Neural progenitor cell (in vitro differentiated cells): ENCODE measurements at places on chromosomes 1 and 21. TPM values are rescaled to one million over a fixed set of nuclear protein-coding genes. Genes with fewer than 3 reads are reported as not detected.
A peak's percentile ranks its signal among the peaks of the same experiment; 100 is the strongest.

Gene FCN3
- not detected in 2 replicates for total RNA-seq

GRCh38 chr1:45929257-45929687 lies 125.9 kb downstream of the MAST2 start:
- DNase-seq, result peak; percentile 20
- H3K36me3 ChIP-seq, result no peaks in the 10 kb centered on the region
- H3K27ac ChIP-seq, result no peak overlapping the region
- H3K27me3 ChIP-seq, result peaks cover 5% of the 10 kb centered on the region

Gene TCEA3
- 0.53 and 0.54 TPM in 2 replicates for total RNA-seq

DNA sequence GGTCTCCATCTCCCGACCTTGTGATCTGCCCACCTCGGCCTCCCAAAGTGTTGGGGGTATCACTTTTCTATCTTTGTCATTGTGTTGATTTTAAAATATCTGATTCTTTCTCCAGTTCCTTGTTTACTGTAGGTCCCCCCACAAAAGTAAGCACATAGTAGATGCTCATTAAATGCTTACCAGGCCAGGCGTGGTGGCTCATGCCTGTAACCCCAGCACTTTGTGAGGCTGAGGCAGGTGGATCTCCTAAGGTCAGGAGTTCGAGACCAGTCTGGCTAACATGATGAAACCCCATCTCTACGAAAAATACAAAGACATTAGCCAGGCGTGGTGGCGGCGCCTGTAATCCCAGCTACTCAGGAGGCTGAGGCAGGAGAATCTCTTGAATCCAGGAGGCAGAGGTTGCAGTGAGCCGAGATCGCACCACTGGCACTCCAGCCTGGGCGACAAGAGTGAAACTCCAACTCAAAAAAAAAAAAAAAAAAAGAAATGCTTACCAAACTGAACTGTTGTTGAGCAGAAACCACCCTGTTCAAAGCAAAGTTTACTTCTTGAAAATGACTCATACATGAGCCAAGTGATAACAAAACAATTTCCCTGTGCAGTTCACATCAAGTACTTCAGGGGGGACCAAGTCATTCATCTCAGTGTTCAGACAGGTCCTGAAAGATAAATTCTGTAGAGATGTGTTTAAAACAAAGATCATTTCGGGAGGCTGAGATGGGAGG lies 24.3 kb upstream of the NID1 start:
- no peaks in the 10 kb centered on the region for H3K4me1 ChIP-seq
- no peaks in the 10 kb centered on the region for H3K27me3 ChIP-seq
- H3K36me3 ChIP-seq, result no peaks in the 10 kb centered on the region
- no peak overlapping the region for H3K27ac ChIP-seq
- no peak for DNase-seq

DNA sequence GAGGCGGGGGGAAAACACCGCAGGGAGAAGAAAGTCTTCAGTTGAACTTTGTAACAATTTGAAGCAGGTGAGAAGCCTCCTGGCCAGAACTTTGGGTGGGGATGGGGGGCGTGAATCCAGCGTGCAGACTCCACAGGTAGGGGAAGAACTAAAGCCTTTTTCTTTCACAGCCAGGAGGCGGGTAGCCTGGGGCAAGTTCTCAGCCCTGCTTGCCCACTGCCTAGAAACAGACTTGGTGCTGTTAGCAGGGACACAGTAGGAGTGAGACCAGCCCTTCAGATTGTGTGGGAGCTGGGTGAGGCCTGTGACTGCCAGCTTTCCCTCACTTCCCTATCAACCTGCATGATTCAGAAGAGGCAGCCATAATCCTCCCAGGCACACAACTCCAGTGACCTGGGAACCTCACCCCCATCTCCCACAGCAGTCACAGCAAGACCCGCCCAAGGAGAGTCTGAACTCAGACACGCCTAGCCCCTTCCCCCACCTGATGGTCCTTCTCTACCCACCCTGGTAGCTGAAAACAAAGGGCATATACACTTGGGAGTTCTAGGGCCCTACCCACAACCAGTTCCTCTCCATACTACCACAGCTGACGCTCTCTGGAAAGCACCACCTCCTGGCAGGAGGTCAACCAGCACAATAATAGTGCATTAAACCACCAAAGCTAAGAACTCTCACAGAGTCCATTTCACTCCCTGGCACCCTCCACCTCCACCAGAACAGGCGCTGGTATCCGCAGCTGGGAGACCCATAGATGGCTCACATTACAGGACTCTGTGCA lies 83.5 kb upstream of the CDC42BPA start:
- H3K27ac ChIP-seq, result no peak overlapping the region
- no peaks in the 10 kb centered on the region for H3K27me3 ChIP-seq
- no peaks in the 10 kb centered on the region for H3K4me1 ChIP-seq
- no peaks in the 10 kb centered on the region for H3K36me3 ChIP-seq
- no peak overlapping the region for H3K4me3 ChIP-seq
- DNase-seq, result no peak

Gene TLR5
- total RNA-seq, result 0.30 and 0.68 TPM in 2 replicates

Gene EFNA1
- total RNA-seq, result 0.34 and 0.65 TPM in 2 replicates

Gene SLAMF6
- not detected in 2 replicates for total RNA-seq

- no peaks in the 10 kb centered on the region for H3K36me3 ChIP-seq
- H3K4me1 ChIP-seq, result peaks cover 5% of the 10 kb centered on the region
- H3K27me3 ChIP-seq, result no peaks in the 10 kb centered on the region
- H3K4me3 ChIP-seq, result no peak overlapping the region
Observed at GRCh38 chr1:232940262-232940661, 10.1 kb upstream of the NTPCR start.

GRCh38 chr21:43211072-43211759 lies 42.4 kb downstream of the CRYAA start:
- peak; percentile 60 for DNase-seq
- no peaks in the 10 kb centered on the region for H3K27me3 ChIP-seq
- H3K4me3 ChIP-seq, result no peak overlapping the region
- H3K36me3 ChIP-seq, result no peaks in the 10 kb centered on the region
- H3K27ac ChIP-seq, result no peak overlapping the region
- H3K4me1 ChIP-seq, result no peaks in the 10 kb centered on the region

GRCh38 chr1:8202182-8202905 lies 115.6 kb upstream of the SLC45A1 start:
- peak; percentile 47 for DNase-seq
- H3K27ac ChIP-seq, result no peak overlapping the region
- no peak overlapping the region for H3K4me3 ChIP-seq
- no peaks in the 10 kb centered on the region for H3K27me3 ChIP-seq

- H3K36me3 ChIP-seq, result no peaks in the 10 kb centered on the region
- peaks cover 70% of the 10 kb centered on the region for H3K27me3 ChIP-seq
- no peak within 1 kb of the TSS for H3K27ac ChIP-seq
Observed at GRCh38 chr1:237041795-237042525, at the start of gene RYR2. TSS of gene RYR2 (plus strand) at chr1:237042184. CDS start at chr1:237042522, 338 bp downstream.

- H3K4me3 ChIP-seq, result no peak overlapping the region
- H3K27ac ChIP-seq, result no peak overlapping the region
- H3K27me3 ChIP-seq, result no peaks in the 10 kb centered on the region
- H3K36me3 ChIP-seq, result no peaks in the 10 kb centered on the region
Observed at GRCh38 chr1:40897513-40897912, 35.4 kb upstream of the CITED4 start.

GRCh38 chr21:33359446-33359845 lies 34.7 kb downstream of the IFNAR1 start:
- no peak overlapping the region for H3K4me3 ChIP-seq
- H3K4me1 ChIP-seq, result no peaks in the 10 kb centered on the region
- H3K27me3 ChIP-seq, result no peaks in the 10 kb centered on the region
- no peak overlapping the region for H3K27ac ChIP-seq
- no peak for DNase-seq

Gene SELP
- not detected in 2 replicates for total RNA-seq

Gene C1orf185
- not detected in 2 replicates for total RNA-seq

DNA sequence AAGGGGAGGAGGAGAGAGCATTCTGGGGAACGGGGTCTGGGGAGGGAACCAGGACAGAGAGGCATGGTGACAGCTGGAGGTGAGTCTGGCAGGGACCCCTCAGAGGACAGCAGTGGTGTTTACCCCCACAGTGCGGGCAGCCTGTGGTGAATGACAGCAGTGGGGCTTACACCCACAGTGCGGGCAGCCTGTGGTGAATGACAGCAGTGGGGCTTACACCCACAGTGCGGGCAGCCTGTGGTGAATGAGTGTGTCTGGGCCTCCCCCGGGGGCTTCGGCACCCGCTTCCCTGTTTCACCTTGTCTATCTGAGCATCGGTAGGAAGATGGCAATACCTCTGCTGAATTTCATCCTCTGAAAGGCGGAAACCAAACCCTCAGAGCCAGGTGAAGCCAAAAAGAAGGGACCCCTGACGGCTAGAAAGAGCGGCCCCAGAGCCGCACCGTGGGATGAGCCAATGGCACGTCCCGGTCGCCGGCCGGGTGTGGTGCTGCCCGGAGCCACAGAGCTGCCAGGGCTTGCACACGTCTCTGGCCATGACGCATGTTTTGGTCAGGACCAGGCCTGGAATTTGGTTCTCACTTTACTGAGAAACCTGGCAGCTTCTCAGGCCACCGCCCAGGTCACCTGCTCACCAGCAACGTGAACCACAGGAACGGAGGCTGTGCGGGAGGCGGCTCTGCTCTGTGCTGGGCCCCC lies 54.1 kb downstream of the SIK1 start:
- no peak overlapping the region for H3K27ac ChIP-seq
- no peaks in the 10 kb centered on the region for H3K36me3 ChIP-seq
- no peaks in the 10 kb centered on the region for H3K4me1 ChIP-seq
- no peak for DNase-seq
- no peaks in the 10 kb centered on the region for H3K27me3 ChIP-seq
- H3K4me3 ChIP-seq, result no peak overlapping the region

- H3K4me1 ChIP-seq, result no peaks in the 10 kb centered on the region
- H3K27ac ChIP-seq, result no peak overlapping the region
- H3K4me3 ChIP-seq, result no peak overlapping the region
- H3K27me3 ChIP-seq, result no peaks in the 10 kb centered on the region
- peaks cover 5% of the 10 kb centered on the region for H3K36me3 ChIP-seq
Observed at GRCh38 chr1:37892151-37893047, 33.0 kb upstream of the MTF1 start.

- DNase-seq, result no peak
- no peaks in the 10 kb centered on the region for H3K36me3 ChIP-seq
- H3K4me1 ChIP-seq, result peaks cover 16% of the 10 kb centered on the region
- H3K27me3 ChIP-seq, result no peaks in the 10 kb centered on the region
Observed at GRCh38 chr21:15128267-15128666, 63.5 kb upstream of the NRIP1 start.

DNA sequence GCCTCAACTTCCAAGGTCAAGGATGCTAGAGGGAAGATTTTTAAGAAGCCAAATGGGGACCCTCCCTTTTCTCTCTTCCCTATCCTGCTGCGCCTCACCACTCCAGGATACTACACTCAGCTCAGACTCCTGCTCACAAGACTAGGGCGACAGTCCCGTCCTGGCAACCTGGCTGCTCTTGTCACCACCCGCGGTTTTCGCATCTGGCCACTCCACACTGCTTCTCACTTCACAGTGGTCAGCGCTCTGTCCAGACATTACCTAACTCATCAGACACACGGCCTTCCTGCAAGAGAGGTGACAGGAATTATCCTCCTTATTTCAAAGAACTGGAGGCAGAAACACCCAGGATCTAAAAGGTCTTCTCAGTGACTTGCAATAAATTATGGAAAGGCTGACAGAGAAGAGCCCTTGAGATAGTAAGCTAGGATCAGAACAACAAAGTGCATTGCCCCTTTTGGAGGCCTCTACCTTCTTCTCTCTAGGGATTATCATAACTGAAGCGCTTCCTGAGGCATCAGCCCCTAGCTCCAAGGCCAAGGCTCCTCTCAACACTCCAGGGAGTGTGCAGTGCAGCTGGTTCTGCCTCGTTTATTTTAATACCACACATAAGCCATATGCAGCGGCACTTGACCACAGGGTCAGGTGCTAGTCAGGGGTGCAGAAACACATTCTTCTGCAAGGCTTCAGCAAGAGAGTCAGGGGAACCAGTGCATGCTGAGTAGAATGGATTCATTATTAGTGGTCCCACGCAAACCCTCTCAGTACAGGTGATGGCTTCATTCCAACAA lies 41.9 kb downstream of the ASTN1 start:
- no peaks in the 10 kb centered on the region for H3K27me3 ChIP-seq
- H3K27ac ChIP-seq, result no peak overlapping the region
- no peak for DNase-seq

Gene GJA4
- total RNA-seq, result not detected in 2 replicates

DNA sequence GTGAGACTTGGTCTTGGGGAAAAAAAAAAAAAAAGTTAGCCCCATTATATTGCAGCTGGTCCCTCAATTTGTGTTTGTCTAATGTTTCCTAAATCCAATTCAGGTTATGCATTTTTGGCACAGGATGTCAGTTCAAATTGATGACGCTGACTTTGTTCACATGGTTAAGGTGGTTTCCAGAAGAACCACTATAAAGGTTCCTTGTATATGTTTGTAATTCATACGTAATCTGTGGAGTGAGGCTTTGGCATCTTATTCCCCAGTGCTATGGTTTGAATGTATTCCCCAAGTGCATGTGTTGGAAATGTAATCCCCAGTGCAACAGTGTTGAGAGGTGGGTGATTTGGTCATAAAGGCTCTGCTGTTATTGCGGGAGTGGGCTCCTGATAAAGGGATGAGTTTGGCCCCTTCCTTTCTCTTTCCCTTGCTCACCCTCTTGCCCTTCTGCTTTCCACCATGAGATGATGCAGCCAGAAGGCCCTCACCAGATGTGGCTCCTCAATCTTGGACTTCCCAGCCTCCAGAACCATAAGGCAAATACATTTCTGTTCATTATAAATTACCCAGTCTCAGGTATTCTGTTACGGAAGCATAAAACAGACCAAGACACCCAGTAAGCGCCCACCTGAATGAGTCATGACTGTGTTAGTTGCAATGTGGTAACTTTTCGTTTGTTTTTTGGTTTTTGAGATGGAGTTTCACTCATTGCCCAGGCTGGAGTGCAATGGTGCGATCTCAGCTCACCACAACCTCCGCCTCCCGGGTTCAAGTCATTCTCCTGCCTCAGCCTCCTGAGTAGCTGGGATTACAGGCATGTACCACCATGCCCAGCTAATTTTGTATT lies 19.5 kb upstream of the HLCS start:
- H3K4me1 ChIP-seq, result peaks cover 8% of the 10 kb centered on the region
- peaks cover 14% of the 10 kb centered on the region for H3K27me3 ChIP-seq
- H3K4me3 ChIP-seq, result no peak overlapping the region
- DNase-seq, result no peak
- no peak overlapping the region for H3K27ac ChIP-seq

DNA sequence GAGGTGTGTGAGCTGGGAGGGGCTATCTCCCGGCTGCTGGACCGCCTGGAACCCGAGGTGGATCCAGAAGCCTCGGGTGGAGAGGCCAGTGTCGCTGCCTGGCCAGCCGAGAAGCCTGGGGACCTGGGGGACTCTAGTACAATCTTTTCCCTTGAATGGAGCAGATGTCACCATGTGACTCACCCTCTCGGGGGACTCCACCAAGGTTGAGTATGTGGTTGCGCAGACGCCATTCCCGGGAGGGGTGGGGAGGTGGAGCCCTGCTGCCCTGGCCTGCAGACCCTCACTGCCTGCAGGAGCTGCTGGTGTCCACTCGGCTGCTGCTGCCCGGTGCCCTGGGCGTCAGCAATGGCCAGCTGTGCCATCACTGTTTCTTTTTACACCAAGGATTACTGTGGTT lies 40.3 kb downstream of the TP73 start:
- no peaks in the 10 kb centered on the region for H3K36me3 ChIP-seq
- H3K4me1 ChIP-seq, result peaks cover 15% of the 10 kb centered on the region
- H3K4me3 ChIP-seq, result no peak overlapping the region
- no peak for DNase-seq

Gene F13B
- not detected in 2 replicates for total RNA-seq

- no peak overlapping the region for H3K4me3 ChIP-seq
- DNase-seq, result no peak
- peaks cover 15% of the 10 kb centered on the region for H3K4me1 ChIP-seq
- H3K27me3 ChIP-seq, result no peaks in the 10 kb centered on the region
- H3K27ac ChIP-seq, result no peak overlapping the region
Observed at GRCh38 chr1:156801409-156802121, 15.1 kb downstream of the SH2D2A start.

GRCh38 chr1:118360817-118361216 lies 175.8 kb upstream of the SPAG17 start:
- DNase-seq, result no peak
- H3K4me1 ChIP-seq, result no peaks in the 10 kb centered on the region
- H3K27me3 ChIP-seq, result no peaks in the 10 kb centered on the region
- no peaks in the 10 kb centered on the region for H3K36me3 ChIP-seq
- no peak overlapping the region for H3K27ac ChIP-seq
